ENCODE measurements at places on chromosomes 7 and 10.

DNA sequence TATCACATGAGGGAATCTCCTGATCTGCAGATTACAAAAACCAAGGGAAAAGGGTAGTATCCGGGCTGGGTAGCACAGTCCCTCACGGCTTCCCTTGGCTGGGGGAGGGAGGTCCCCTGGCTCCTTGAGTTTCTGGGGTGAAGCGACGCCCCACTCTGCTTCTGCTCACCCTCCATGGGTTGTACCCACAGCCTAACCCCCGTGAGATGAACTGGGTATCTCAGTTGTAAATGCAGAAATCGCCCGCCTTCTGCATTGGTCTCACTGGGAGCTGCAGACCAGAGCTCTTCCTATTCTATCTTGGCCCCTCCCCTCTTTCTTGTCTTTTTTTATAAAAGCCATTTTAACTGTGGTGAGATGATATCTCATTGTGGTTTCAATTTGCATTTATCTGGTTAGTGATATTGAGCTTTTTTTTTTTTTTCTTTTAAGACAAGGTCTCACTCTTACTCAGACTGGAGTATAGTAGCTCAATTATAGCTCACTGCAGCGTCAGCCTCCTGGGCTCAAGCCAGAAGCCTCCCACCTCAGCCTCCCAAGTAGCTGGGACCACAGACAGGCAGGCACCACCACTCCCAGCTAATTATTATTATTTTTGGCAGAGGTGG is 87.8 kb downstream of the ABCC2 start:
- DNase-seq, result no peak

GRCh38 chr7:94351703-94352102 is 43.0 kb upstream of the COL1A2 start:
- DNase-seq, result no peak

DNA sequence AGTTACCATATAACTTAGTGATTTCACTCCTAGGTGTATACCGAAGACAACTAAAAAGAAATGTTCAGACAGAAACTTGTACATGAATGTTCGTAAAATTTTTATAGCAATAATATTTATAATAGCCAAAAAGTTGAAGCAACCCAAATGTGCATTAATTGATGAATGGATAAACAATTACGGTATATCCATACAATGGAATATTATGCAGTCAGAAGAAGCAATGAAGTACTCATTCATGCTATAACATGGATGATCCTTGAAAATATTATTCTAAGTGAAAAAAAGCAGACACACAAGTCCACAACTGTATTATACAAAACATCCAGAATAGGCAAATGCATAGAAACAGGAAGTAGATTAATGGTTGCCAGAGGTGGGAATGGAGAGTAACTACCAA is 183.9 kb downstream of the RNLS start:
- DNase-seq, result no peak

- DNase-seq, result no peak
Observed at GRCh38 chr10:5606321-5606720, 60.1 kb downstream of the ASB13 start.

- DNase-seq, result peak; percentile 81
Observed at GRCh38 chr10:122730238-122730637, 30.6 kb upstream of the C10orf120 start.

GRCh38 chr10:79295563-79295962 is 51.7 kb upstream of the PPIF start:
- peak; percentile 43 for DNase-seq

DNA sequence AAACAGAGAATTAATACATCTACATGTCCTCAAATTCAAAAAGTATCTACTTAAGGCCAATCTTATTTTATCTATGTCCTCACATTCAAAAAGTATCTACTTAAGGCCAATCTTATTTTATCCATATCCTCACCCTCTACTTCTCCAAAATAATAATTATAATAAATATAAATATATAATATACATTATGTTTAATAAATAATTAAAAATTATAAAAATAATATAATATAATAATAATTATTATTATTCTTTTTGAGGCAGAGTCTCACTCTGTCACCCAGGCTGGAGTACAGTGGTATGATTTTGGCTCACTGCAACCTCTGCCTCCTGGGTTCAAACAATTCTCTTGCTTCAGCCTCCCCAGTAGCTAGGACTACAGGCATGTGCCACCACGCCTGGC is 784.9 kb downstream of the DNAJB9 start:
- DNase-seq, result no peak

DNA sequence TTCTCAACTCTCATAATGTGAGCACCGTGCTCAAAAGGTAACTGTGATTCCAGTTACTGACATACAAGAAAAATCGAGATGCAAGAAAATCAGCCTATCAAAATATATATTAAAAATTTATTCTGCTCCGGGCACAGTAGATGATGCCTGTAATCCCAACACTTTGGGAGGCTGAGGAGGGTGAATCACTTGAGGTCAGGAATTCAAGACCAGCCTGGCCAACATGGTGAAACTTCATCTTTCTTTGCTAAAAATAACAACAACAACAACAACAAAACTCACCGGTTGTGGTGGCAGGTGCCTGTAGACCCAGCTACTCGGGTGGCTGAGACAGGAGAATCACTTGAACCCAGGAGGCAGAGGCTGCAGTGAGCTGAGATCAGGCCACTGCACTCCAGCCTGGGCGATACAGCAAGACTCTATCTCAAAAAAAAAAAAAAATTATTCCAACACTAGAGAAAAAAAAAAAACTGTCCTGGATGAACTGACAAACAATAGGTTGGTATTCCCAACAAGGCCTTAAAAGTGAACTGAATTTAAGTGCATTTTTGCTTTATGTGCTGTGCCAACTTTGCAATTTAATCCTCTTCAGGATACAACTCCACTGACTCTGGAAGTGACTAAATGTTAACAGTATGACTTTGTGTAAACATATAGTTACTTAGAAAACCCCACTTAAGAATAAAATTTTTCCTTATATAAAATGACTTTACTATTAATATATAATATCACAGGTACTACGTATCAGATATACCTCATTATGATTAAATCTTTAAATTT is 51.1 kb downstream of the JMJD1C start:
- no peak for DNase-seq

DNA sequence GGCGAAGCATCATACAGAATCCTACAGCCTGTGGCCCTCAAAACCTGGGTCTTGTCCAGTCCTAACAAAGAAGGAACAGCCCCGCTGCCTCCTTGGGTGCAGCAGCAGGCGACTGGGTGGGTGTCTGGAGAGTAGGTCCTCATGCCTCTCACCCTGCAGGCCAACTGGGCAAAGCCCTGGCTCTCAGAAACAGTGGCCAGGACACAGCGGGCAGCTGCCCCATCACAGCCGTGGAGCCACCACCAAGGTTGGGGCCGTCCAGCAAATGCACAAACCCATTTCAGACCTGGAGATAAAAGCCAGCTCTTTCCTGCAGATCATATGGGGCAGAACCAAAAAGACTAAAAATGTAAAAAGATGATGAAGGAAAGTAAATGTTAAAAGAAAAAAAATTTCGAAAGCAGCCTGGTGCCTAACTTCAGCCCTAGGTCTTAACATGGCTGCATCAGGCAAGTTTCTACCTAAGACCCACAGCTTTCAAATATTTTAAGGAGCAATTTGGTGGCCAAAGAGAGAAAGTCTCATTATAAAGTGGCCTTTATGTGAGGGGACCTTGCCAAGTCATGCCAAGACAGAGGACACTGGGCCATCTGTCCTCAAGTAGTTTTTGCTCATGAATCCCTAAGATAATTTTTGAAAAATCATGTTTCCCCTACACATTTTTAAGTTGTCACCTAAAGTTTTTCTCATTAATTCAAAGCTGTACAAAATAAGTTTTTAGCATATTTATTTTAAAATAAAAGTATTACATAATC is 142.1 kb downstream of the PAXIP1 start:
- DNase-seq, result no peak
